ENCODE measurements at places on chromosomes 2 and 18. TPM values are rescaled to one million over a fixed set of nuclear protein-coding genes. Genes with fewer than 3 reads are reported as not detected.

The ZSWIM2 gene
- not detected for total RNA-seq

GRCh38 chr2:64263315-64263714, 119.1 kb upstream of the PELI1 start:
- no peak for DNase-seq
- no peaks in the 10 kb centered on the region for H3K27me3 ChIP-seq
- H3K4me1 ChIP-seq, result peaks cover 32% of the 10 kb centered on the region
- H3K36me3 ChIP-seq, result no peaks in the 10 kb centered on the region
- no peak overlapping the region for H3K27ac ChIP-seq
- no peak overlapping the region for H3K4me3 ChIP-seq

DNA sequence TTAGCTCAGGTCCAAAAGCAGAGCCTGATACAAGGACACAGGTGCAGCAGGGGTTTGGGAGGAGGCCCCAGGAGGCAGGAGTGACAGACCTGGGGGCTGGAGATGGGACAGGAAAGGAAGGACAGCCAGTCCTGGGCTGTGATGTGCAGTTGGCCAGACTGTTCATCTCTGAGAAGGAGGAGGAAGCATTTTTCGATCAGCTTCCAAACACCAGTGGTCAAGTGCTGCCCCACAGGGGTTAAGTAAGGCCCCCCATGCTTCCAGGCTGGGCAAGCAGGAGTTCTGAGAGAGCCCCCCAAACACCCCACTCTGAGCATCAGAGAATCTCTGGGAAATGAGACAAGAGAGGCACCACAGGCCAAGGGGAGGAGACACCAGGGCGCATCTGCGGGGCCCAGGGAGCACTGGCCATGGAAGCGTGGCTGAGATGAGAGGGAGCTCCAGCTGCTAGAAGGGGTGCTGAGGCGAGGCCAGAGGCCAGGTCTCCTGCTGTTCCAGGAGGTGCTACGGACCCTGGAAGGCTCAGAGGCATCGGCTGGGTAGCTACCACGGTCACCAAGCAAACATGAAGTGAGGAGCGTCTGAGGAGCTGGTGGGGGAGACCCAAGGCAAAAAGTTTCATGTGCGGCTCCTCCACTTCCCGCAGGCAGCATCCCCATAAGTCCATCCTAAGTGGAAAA, 5.6 kb upstream of the HDAC4 start:
- peaks cover 8% of the 10 kb centered on the region for H3K27me3 ChIP-seq
- H3K27ac ChIP-seq, result no peak overlapping the region
- no peak overlapping the region for H3K4me3 ChIP-seq
- peaks cover 11% of the 10 kb centered on the region for H3K4me1 ChIP-seq
- DNase-seq, result no peak

DNA sequence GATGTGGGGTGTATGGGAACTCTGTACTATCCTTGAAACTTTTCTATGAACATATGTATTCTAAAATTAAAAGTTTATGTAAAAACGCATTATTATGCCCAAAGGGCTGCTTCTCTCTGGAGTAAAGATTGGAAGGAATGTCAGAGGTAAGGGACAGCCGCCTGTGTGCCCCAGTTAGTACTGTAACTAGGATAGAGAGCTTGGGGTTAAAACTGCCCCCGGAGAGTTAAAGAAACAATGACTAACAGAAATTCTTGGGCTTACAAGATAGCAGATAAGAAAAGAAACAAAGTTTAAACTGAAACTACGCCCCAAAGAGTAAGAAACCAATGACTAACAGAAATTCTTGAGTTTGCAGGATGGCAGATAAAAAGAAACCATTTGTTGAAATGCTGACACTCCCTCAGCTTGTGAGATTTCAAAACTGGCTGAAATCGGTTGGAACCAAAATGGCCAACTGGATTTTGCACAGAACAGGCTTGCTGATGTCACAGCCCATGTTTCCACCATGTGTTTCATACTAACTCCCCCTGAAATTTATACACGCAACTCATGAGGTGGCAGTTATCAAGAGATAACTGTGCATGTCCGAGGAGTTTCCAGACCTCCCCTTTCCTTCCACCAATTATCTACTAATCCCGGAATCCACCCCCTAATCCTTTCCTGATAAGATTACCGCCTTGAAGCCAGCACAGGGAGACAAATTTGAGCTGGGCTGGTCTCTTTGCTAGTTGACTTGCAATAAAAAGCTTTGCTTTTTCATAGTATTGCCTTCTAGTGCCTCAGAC, 8.7 kb upstream of the TXNDC2 start:
- no peak overlapping the region for H3K27ac ChIP-seq
- no peak for DNase-seq
- no peak overlapping the region for H3K4me3 ChIP-seq
- no peaks in the 10 kb centered on the region for H3K36me3 ChIP-seq
- peaks cover 14% of the 10 kb centered on the region for H3K27me3 ChIP-seq

- no peaks in the 10 kb centered on the region for H3K4me1 ChIP-seq
- no peak overlapping the region for H3K27ac ChIP-seq
- H3K27me3 ChIP-seq, result peaks cover 22% of the 10 kb centered on the region
- H3K36me3 ChIP-seq, result no peaks in the 10 kb centered on the region
- no peak for DNase-seq
Measured at GRCh38 chr2:219661197-219661954, 33.9 kb downstream of the SLC4A3 start.

GRCh38 chr2:120094795-120095194, 81.9 kb downstream of the EPB41L5 start:
- no peak overlapping the region for H3K27ac ChIP-seq
- no peak overlapping the region for H3K4me3 ChIP-seq

The LINC00305 gene
- total RNA-seq, result not detected

The BCL2 gene
- total RNA-seq, result 145 TPM

GRCh38 chr2:12915787-12916186, 199.1 kb downstream of the TRIB2 start:
- H3K4me1 ChIP-seq, result no peaks in the 10 kb centered on the region
- DNase-seq, result no peak
- H3K27ac ChIP-seq, result no peak overlapping the region
- peaks cover 28% of the 10 kb centered on the region for H3K27me3 ChIP-seq
- H3K4me3 ChIP-seq, result no peak overlapping the region

The DLX1 gene
- total RNA-seq, result not detected

The CHRNA1 gene
- total RNA-seq, result not detected

- peaks cover 36% of the 10 kb centered on the region for H3K27me3 ChIP-seq
- no peak overlapping the region for H3K27ac ChIP-seq
- H3K4me1 ChIP-seq, result peaks cover 14% of the 10 kb centered on the region
- H3K36me3 ChIP-seq, result no peaks in the 10 kb centered on the region
- peak overlapping the region; percentile 70 for H3K4me3 ChIP-seq
Measured at GRCh38 chr2:58428096-58429013, 187.2 kb upstream of the FANCL start.

The C2orf66 gene
- total RNA-seq, result not detected

The GRHL1 gene
- total RNA-seq, result 0.95 TPM

DNA sequence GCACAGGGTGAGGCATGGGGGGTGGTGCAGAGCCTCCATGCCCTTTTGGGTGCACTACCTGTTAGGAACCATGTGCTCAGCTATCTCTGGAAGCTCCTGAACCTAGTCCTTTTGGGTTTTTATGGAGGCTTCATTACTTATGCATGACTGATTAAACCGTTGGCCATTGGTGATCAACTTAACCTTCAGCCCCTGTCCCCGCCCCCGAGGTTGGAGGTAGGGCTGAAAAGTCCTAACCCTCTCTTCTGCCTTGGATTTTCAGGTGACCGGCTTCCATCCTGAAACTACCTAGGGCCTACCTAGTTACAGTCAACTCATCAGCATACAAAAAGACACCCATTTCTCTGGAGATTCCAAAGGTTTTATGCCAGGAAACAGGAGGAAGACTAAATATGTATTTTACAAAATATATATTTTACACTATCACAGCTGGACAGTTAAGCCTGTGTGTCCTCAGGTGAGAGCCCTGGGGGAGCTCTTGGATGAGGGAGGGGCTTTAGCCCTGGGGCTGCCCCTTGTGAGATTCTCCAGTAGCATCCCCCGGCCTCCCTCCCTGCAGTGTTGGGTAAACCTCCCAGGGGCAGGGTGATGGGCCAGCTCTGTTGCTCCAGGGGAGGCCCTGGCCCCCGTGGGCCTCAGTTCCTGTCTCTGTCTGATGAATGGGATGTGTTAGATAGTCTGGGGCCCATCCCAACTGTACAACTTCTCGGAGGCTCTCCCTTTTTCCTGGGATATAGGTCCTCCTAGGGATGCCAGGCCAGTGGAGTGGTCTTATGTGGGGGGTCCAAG, 24.1 kb downstream of the GLI2 start:
- no peaks in the 10 kb centered on the region for H3K36me3 ChIP-seq
- DNase-seq, result no peak
- no peak overlapping the region for H3K4me3 ChIP-seq
- no peaks in the 10 kb centered on the region for H3K27me3 ChIP-seq
- no peak overlapping the region for H3K27ac ChIP-seq

GRCh38 chr2:148998831-148999200, 39.7 kb upstream of the LYPD6B start:
- H3K27me3 ChIP-seq, result no peaks in the 10 kb centered on the region
- no peak for DNase-seq
- no peak overlapping the region for H3K4me3 ChIP-seq

DNA sequence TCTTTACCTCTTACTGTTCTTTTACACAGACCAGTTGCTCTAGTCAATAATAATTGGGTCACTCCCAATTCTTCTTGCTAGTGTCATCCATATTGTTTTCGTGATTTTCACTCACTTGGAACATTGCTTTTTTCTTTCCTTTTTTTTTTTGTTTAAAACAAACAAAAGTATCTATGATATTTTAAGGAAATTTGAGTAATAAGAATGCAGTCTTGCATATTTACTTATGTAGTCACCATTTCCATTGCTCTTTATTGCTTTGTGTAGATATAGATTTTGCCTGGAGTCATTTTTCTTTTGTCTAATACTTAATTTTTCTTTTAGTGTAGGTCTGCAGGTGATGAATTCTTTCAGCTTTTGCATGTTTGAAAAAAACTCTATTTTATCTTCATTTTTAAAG, 71.9 kb downstream of the WDR7 start:
- peaks cover 53% of the 10 kb centered on the region for H3K36me3 ChIP-seq
- no peak overlapping the region for H3K4me3 ChIP-seq
- H3K27me3 ChIP-seq, result no peaks in the 10 kb centered on the region
- no peak overlapping the region for H3K27ac ChIP-seq
- no peaks in the 10 kb centered on the region for H3K4me1 ChIP-seq
- no peak for DNase-seq

DNA sequence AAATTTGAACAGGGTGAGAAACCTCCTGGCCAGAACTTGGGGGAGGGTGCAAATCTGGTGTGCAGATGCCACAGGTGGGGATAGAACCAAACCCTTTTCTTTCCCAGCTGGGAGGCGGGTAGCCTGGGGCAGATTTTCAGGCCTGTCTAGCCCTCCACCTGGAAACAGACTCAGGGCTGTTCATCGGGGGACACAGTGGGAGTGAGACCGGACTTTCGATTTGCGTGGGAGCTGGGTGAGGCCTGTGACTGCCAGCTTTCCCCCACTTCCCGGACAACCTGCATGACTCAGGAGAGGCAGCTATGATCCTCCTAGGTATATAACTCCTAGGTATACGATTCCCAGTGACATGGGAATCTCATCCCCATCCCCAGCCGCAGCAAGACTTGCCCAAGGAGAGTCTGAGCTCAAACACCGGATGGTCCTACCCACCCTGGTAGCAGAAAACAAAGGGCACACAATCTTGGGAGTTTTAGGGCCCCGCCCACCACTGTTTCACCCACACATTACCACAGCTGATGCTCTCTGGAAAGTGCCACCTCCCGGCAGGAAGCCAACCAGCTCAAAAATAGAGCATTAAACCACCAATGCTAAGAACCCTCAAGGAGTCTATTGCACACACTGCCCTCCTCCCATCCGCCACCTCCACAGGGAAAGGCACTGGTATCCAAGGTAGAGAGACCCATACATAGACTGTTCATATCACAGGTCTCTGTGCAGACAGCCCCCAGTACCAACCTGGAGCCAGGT, 92.5 kb downstream of the BARD1 start:
- DNase-seq, result no peak
- H3K36me3 ChIP-seq, result peaks cover 32% of the 10 kb centered on the region
- no peak overlapping the region for H3K4me3 ChIP-seq
- no peaks in the 10 kb centered on the region for H3K4me1 ChIP-seq
- H3K27ac ChIP-seq, result no peak overlapping the region
- H3K27me3 ChIP-seq, result no peaks in the 10 kb centered on the region

GRCh38 chr2:132789066-132789465, 119.1 kb upstream of the LYPD1 start:
- no peaks in the 10 kb centered on the region for H3K27me3 ChIP-seq
- no peak overlapping the region for H3K27ac ChIP-seq
- H3K4me3 ChIP-seq, result no peak overlapping the region
- no peaks in the 10 kb centered on the region for H3K36me3 ChIP-seq

DNA sequence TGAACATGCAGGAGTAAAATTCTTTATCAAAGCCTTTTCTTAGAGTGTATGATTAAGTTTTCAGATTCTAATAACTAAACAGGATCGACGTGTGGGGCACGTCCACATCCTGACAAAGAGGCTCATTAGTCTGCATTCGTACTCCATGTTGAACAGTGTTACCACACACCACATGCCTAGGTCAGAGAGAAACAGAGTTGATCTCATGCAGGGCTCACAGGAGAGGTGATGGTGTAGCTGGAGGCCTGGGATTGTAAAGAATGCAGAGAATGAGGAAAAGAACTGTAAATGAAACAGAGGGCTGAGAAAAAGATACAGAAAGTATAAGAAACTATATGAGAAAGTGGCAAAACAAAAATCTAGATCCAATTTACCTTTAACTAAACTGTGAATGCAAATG, 632.5 kb downstream of the BCL11A start:
- H3K27me3 ChIP-seq, result peaks cover 5% of the 10 kb centered on the region
- no peaks in the 10 kb centered on the region for H3K4me1 ChIP-seq
- no peak for DNase-seq
- no peak overlapping the region for H3K4me3 ChIP-seq

- H3K27me3 ChIP-seq, result peaks cover 4% of the 10 kb centered on the region
- no peak overlapping the region for H3K4me3 ChIP-seq
- DNase-seq, result no peak
- H3K36me3 ChIP-seq, result no peaks in the 10 kb centered on the region
- H3K4me1 ChIP-seq, result no peaks in the 10 kb centered on the region
Measured at GRCh38 chr2:215461836-215462532, 26.1 kb upstream of the FN1 start.

The HOXD10 gene
- not detected for total RNA-seq

The GYPC gene
- 50.1 TPM for total RNA-seq
